ENCODE measurements at places on chromosomes 13 and 19. TPM values are rescaled to one million over a fixed set of nuclear protein-coding genes. Genes with fewer than 3 reads are reported as not detected.

The COX7A1 gene
- polyA plus RNA-seq: not detected

The TEX29 gene
- polyA plus RNA-seq: not detected

The ZNF723 gene
- not detected for polyA plus RNA-seq

The CNFN gene
- 25.0 TPM for polyA plus RNA-seq

The SLC10A2 gene
- polyA plus RNA-seq: not detected

The SHC2 gene
- not detected for polyA plus RNA-seq

The DPP9 gene
- 17.9 TPM for polyA plus RNA-seq

The SPRY2 gene
- 4.5 TPM for polyA plus RNA-seq

The ZNF14 gene
- polyA plus RNA-seq: 13.1 TPM

The MBD3L2 gene
- polyA plus RNA-seq: not detected

The C19orf81 gene
- polyA plus RNA-seq: 1.1 TPM

The ZNF574 gene
- polyA plus RNA-seq: 12.3 TPM

The CKM gene
- polyA plus RNA-seq: not detected

The AP2S1 gene
- polyA plus RNA-seq: 64.9 TPM

The KRTDAP gene
- polyA plus RNA-seq: not detected

The GPR183 gene
- polyA plus RNA-seq: 142 TPM

The CCDC106 gene
- polyA plus RNA-seq: 11.1 TPM

The PRODH2 gene
- not detected for polyA plus RNA-seq

The CLC gene
- polyA plus RNA-seq: not detected

The ZNF229 gene
- polyA plus RNA-seq: 6.7 TPM

The RGL3 gene
- polyA plus RNA-seq: not detected

The TFDP1 gene
- polyA plus RNA-seq: 40.1 TPM

The LRP3 gene
- not detected for polyA plus RNA-seq

The SULT2A1 gene
- polyA plus RNA-seq: not detected

Measured in naive B cell (primary cell).